Stimulated activated CD4-positive, alpha-beta T cell treated with anti-CD3 and anti-CD28 coated beads, Interleukin-1b, Interleukin-23, amount 100 ng/mL, for 24 hours (primary cell): ENCODE measurements at places on chromosomes 11 and 22.

DNA sequence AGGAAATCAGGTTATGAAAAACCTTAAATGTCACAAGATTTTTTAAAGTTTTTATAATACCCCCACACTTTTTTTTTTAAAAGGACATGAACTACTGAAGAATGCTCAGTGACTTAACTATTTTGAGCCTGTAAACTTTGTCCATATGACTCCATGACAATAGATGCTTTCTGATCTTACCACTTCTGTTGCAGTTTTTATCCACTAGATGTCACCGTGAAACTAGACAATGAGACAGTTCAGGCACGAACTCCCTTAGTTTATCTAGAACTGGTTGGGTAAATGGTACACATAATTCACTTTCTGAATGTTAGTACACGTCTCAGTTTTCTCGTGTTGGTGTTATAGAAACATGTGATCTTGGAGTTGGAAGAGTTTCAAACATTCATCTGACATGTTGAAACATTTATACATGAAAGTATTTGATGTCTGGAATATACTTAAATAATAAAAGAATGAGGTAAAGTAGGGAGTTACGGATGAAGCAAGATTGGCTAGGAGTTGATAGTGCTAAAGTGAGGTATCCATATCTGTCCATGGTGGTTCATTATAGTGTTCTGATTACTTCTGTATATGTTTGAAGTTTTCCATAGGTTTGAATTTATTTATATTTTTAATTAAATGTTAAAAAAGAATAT, 8.1 kb downstream of the CCDC15 start:
- no peak for DNase-seq

DNA sequence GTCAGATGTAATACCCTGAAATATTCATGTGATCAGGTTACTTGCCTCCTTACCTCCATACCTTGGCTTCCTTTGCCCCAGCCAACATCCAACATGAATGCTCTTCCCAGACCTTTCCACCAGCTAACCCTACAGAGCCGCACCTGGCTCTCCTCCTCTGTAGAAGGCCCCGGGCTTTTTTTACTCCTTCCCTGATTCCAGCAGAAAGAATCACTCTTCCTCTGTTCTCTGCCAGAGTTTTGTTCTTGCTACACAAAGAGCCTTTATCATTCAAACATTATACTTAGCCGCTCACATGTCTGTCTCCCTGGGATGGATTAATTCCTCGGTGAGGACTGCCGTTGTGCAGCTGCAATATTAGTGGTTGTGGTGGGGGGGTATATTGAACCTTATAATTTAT, 116.8 kb upstream of the GRAMD1B start:
- no peak for DNase-seq

DNA sequence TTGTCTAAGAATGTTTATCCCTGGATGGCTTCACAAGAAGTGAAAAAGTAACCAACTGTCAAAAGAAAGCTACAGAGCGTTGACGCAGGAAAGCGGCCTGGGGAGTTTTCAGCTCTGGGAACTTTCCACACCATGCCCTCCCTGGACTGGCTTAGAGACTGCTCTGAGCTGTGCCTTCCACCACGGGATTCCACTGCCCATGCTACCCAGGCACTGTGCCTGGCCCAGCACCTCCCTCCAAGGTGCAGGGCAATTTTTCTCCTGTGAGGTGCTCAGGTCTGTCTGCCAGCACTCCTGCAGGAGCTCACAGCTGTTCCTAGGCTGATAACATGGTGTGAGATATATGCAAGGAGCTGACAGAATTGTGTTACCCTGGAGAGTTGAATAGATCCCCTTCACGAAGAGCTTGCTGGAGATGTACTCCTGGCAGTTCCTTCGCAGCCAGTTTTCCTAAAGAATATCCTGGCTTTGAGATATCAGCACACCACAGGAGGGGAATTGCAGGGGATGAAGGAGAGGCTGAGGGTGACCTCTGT, 258.3 kb upstream of the B3GAT1 start:
- DNase-seq: no peak

DNA sequence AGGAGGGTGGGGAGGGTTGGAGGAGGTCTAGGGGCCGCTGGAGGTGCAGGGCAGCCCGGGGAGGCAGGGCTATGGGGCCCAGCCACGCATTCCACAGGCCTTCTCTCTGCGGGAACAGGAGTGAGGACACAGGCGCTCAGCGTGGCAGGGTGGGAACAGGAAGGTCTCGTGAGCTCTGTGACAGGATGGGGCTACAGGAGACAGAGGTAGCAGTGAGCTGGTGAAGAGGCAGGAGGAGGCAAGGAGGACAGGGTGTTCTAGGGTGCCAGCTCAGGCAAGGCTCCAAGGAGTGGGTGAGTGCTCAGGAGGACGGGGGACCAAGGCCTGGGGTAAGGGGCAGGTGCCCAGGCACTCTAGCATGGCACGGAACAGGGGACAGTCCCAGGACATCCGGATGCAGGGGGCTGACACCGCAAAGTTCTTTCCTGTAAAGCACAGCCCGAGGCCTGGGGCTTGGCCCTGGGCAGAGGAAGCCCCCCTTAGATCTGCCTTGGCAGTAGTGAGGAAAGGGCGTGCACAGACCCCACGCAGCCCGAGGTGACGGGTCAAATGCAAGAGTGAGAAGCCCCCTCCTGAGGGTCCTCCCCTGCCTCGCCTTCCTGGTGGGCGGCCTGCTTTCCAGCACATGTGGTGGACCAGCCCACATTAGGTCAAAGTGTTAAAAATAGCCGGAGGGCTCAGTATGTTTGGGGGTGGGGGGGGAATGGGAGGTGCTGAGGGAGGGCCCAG, 4.7 kb upstream of the NEAT1 start:
- no peak for DNase-seq

DNA sequence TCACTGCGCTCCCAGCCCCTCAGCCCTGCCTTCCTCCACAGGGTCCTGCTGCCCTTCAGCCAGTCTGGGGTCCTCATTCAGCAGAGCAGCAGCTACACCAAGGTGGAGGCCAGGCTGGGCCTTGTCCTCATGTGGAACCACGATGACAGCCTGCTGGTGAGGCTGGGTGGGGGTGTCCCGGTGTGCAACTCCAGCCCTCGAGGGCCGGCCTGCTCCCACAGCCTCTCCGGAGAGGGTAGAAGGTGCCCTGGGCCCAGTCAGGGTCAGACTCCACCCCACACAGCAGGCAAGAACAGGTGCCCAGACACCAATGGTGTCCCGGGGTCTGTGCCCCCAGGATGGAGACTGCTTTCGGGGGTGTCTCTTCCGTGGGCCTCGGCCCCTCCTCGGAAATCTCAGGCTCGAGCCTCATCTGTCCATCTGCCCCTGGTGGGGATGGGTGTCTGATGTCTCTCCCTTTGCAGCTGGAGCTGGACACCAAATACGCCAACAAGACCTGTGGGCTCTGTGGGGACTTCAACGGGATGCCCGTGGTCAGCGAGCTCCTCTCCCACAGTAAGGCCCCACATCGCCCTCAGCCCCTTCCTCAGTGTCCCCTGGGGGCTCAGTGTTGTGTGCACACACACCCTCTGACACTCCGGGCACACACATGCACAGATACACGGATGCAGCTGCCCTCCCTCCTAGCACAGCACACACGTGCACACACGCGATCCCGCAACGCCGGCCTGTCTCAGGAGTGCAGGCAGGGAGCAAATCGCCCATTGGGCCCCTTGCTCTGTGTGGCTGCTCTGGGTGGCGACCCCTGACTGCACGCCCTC, 4.9 kb downstream of the MUC5AC start:
- no peak for DNase-seq

DNA sequence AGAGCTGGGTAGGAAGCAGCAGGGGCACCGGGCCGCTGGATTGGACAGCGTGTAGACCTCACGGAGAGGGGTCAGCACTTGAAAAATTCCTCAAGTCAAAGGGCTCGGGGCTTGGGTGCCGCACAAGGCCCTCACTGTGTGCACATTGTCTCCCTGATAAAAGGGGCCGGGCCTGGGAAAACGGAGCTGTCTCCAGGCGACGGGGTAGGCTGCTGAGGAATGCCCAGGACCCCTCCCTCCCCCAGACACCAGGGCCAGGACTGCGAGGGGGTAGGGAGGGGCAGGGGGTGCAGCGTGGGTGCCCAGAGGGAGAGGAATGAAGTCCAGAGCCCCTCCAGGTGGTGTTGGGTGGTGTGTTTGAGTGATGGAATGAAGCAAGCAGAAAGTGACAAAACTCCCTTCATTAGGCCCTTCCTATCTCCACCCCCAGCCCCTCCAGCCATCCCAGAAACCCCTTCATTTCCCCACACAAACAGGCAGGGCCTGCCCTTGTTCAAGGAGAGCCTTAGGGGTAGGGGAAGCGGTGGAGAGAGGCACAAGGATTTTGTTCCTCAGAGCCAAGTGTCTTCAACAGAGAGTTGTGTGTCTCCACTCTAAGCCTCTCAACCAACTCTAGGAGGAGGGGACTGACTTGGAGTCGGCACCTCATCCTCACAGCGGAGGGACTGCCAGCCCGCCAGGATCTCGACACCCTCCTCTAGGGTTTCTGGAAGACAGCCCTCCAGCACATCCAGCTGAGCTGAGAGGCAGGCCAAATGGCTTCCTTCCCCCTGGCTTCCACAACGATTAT, 63.9 kb downstream of the SYN3 start:
- no peak for DNase-seq

- DNase-seq: no peak
These were observed 110.3 kb downstream of the BRD1 start for GRCh38 chr22:49717322-49717919.

DNA sequence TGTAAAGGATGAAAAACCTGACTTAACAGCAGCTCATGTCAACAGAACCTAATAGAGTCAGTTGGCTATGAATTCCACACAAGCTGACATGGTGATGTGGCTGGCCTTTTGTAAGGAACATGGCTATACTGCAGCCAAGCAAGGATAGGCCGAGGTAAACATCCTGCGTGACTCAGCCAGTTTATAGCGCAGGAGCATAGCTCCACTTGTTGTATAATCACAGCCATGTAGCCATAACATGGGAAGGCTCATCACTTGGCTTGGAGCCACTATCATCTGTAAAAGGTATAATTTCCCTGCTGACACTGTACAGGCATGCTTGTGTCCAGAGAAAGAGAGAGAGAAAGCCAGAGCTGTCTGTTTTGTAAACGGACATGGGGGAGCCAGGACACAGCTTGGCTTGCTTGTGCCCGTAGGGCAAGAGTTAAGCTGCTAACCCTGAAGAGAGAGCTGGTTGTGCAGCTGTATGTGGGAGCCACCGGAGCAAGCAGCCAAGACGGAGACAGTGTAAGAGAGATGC, 104.4 kb upstream of the PLET1 start:
- no peak for DNase-seq

GRCh38 chr11:131917634-131918384, 547.4 kb downstream of the NTM start:
- DNase-seq: no peak

GRCh38 chr11:134818516-134818915, 406.5 kb upstream of the B3GAT1 start:
- DNase-seq: no peak
